Epithelial cell of prostate (primary cell): ENCODE measurements at places on chromosomes 11 and 22.
A peak's percentile ranks its signal among the peaks of the same experiment; 100 is the strongest.

- peak; percentile 95 for DNase-seq
Measured at GRCh38 chr11:27673979-27674663, 26.1 kb downstream of the BDNF start.

GRCh38 chr22:37428649-37429586 is 1.6 kb upstream of the ELFN2 start:
- DNase-seq: no peak

GRCh38 chr11:110757066-110757465 is 44.8 kb upstream of the ARHGAP20 start:
- DNase-seq: no peak

GRCh38 chr11:75760710-75761493 is 7.7 kb upstream of the DGAT2 start:
- no peak for DNase-seq

- peak; percentile 2 for DNase-seq
Measured at GRCh38 chr11:46006418-46007070, 84.1 kb downstream of the LARGE2 start.

GRCh38 chr22:45201678-45202332 is 38.1 kb downstream of the NUP50 start:
- DNase-seq: peak; percentile 62

- no peak for DNase-seq
Measured at GRCh38 chr11:36142439-36142838, 146.8 kb downstream of the COMMD9 start.
